Hematopoietic multipotent progenitor cell treated with erythropoietin and hydrocortisone succinate and interleukin-3 and kit ligand, for 15 days (in vitro differentiated cells): ENCODE measurements at places on chromosomes 16 and 17.

DNA sequence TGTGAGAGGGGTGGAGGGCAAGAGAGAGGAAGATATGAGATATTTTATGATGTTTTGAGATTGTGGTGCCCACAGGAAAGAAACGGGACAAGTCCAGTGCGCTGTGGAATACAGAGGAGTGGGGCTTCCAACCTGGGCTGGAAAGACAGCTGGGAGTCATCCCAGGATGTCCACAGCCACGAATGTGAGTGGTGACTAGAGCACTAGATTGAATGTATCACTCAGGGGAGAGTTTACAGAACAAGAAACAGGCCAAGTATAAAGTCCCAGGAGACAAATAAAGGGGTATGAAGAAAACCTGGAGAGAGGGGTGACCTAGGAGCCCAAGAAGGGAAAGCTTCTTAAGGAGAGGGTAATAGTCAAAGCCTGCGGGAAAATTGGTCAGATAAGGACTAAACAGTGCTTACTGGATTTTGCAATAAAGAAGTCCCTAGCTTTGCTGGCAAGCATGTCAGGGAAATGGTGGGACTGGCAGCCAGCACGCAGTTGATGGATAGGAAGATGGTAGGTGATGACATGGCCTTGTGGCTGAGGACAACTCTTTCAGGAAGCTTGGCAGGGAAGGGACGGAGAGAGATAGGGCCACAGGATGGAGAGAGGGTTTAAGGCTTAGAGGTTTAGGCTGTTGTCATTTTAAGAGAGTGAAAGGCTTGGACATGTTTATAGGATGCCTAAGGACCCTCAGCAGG is 114.5 kb downstream of the AXIN2 start:
- DNase-seq, result no peak

GRCh38 chr17:10205549-10206185 is 7.3 kb upstream of the GAS7 start:
- DNase-seq, result no peak

GRCh38 chr17:80291691-80292487 is 31.2 kb downstream of the RNF213 start:
- no peak for DNase-seq

DNA sequence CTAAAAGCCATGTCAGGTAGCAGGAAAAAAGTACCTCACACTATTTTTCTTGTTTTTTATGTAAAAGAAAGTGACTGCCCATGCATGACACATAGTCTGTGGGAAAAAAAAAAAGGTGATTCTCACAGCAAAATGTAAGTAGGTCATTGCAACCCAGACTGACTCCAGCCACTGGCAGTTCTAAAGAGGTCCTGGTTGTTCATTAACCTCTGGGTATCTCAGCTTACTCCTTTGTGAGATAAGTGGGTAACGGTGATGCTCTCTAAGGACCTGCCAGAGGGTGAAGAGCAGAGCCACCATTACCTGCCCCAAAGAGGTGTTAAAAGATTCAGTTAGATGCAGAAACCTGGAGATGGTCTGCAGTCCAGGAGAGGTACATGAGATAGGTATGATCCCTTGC is 531.9 kb downstream of the GRIN2A start:
- DNase-seq, result no peak

- no peak for DNase-seq
These were observed 91.6 kb downstream of the TNFRSF13B start for GRCh38 chr17:16880121-16880842.

DNA sequence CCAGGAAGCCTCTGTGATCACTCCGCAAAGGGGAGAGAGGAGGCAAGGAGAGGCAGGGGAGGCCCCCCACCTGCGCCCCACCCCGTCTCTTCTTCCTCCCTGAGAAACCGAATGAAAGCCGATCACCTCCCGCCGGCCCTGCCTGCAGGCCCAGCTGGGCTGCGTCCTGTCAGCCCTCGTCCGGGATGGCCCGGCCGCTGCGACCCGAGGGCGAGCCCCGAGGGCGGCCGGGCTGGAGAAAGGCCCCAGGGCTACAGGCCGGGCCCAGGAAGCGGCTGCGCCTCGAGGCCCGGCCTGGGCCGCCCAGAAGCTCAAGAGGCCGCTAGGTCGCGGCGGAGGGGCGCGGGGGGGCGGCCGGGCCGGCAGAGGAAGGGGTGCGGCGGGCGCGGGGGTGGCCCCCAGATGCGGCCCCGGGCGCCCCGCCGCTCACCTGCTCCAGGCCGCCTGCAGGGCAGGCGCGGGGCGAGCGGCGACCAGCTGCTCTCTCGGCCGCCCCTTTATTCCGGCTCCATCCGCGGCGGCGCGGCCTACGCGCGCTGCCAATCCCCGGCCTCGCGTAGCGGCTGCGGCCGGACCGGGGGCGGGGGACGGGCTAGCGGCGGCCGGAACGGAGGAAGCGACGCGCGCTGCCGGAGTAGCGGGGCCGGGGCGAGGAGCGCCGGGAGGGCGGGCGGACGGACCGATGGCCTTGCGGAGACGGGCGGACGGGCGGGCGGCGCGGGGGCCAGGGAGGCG is at the start of gene ZNF319:
Gene ZNF319, minus strand, starts transcription at position 702 of the 735 bp plus-strand sequence. CDS start 2,407 bp downstream, outside the sequence.
- DNase-seq, result peak; percentile 7

DNA sequence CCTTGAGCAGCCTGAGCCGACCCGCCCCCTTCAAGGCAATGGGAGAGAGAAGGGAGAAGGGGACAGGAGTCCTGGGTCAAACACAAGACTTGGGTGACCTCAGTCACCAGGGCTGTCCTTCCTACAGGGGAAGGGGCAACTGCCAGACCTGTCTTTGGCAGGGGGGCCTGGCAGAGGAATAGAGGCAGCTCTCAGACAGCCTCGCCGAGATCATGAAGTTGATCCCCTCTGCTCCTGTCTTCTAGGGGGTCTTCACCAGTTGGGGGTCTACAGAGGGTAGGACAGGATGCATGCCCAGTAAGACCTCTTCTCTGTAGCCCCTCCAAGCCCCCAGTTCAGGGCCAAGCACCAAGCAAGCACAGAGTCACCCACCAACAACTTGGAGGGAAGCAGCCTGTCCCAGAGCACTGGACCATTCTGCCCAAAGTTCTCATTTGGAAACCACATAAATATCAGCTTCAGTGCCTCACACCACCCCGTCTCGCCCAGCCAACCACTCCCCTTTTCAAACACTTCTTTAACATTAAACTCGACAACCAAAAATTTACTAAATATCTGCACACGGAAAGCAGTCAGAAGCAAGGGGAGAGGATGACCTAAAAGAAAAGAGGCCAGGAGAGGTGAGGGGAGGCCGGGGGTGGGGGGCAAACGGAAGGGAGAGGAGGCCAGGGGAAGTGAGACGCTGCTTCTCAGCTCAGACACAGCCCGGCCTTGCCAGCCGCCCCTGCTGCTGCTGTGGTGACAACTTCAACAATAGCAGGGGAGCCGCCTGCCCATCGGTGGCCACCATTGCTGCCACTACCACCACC is 7.7 kb downstream of the DOK4 start:
- no peak for DNase-seq

DNA sequence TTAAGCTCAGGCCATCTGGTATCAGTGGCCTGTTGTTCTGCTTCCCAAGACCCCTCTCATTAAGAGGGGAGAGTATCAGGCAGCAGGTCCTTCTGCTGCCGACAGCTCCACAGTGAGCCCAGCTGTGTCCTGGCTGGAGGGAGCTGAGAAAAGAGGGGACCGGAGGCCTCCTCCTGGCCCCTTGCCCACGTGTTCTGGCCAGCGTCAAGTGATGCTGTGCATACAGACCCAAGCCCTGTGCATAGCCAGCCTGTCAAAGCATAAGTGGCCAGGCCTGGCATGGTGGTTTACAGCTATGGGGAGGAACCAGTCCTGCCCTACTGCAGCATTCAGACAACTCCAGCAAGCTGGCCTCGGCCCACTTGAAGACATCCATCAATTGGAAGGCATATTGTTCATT is 48.0 kb downstream of the ABCC6 start:
- no peak for DNase-seq
